ENCODE measurements at places on chromosomes 13 and 19. TPM values are rescaled to one million over a fixed set of nuclear protein-coding genes. Genes with fewer than 3 reads are reported as not detected.

The AMER2 gene
- polyA plus RNA-seq, result 0.31 TPM

The EBI3 gene
- polyA plus RNA-seq, result 0.76 TPM

The KCNJ14 gene
- 1.0 TPM for polyA plus RNA-seq

The SCGB2B2 gene
- 0.94 TPM for polyA plus RNA-seq

The ENOX1 gene
- 8.5 TPM for polyA plus RNA-seq

The LGALS7 gene
- polyA plus RNA-seq, result not detected

The ADGRE3 gene
- polyA plus RNA-seq, result not detected

The TMPRSS9 gene
- polyA plus RNA-seq, result 1.3 TPM

The ZNF585A gene
- polyA plus RNA-seq, result 17.0 TPM

The SYT3 gene
- 0.90 TPM for polyA plus RNA-seq

The CASP14 gene
- polyA plus RNA-seq, result 0.07 TPM

The RXFP2 gene
- polyA plus RNA-seq, result 1.3 TPM

The TNFSF9 gene
- 0.21 TPM for polyA plus RNA-seq

The BRSK1 gene
- polyA plus RNA-seq, result 11.5 TPM

The TMEM145 gene
- polyA plus RNA-seq, result 1.5 TPM

The CD33 gene
- polyA plus RNA-seq, result 1.8 TPM

The ATP8A2 gene
- polyA plus RNA-seq, result 5.4 TPM

The F10 gene
- polyA plus RNA-seq, result 23.6 TPM

The OR10H5 gene
- 0.09 TPM for polyA plus RNA-seq

The CYP4F3 gene
- 1.3 TPM for polyA plus RNA-seq

The SHKBP1 gene
- polyA plus RNA-seq, result 57.9 TPM

The ZGLP1 gene
- polyA plus RNA-seq, result 5.8 TPM

The LHFPL6 gene
- polyA plus RNA-seq, result 26.8 TPM

The HTR2A gene
- polyA plus RNA-seq, result 0.38 TPM

The NFIC gene
- polyA plus RNA-seq, result 26.2 TPM
